ENCODE measurements at places on chromosomes 1 and 21. TPM values are rescaled to one million over a fixed set of nuclear protein-coding genes. Genes with fewer than 3 reads are reported as not detected.

- no peak for DNase-seq
Observed at GRCh38 chr1:106814418-106814817, 242.1 kb upstream of the PRMT6 start.

KHDC4 gene
- 57.4 TPM for total RNA-seq

ZNF684 gene
- total RNA-seq = 9.5 TPM

DNA sequence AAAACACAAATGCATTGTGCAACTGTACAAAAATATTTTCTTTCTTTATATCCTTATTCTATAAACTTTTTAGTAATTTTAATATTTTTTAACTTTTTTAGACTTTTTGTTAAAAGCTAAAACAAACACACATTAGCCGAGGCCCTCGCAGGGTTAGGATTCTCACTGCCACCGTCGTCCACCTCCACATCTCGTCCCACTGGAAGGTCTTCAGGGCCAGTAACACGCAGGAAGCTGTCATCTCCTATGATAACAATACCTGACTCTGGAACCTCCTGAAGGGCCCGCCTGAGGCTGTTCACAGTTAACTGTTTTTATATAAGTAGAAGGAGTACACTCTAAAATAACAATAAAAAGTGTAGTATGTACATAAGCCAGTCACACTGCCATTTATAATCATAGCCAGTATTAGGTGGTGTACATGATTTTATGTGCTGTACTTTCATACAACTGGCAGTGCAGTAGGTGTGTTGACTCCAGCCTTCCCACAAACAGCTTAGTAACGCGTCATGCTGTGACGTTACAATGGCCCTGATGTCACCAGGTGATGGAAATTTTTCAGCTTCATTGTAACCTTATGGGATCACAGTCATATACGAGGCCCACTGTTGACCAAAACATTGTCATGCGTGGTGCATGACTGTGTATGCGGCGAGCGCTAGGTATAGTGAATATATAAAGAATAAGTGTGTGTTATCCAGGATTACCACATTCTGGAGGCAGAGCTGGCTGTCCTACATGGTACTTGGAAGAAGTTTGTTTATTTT, 8.8 kb downstream of the TFF2 start:
- no peak for DNase-seq

- DNase-seq = no peak
Observed at GRCh38 chr1:165424454-165425216, 20.3 kb downstream of the RXRG start.

SLC30A2 gene
- 34.4 TPM for total RNA-seq

SELE gene
- total RNA-seq = 4.5 TPM
